Left colon (tissue), 2 donors: ENCODE measurements at places on chromosomes 5 and 9.
A peak's percentile ranks its signal among the peaks of the same experiment; 100 is the strongest.

DNA sequence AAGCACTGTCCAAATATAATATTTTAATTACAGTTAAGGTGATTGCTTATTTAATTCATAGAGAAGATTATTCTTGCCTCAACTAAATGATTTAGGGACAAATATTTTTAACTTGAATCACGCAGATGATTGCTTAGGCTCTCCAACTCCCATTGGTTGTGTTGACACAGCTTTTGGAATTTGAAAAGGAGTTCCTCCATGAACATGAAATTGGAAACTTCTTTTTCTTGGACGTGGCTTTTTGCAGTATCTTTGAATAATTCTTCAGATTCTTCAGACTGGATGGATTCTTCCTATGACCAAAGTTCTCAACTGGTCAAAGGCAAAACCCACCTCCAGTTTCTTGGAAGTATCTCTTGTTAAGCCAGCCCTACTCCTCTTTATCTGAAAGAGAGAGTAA lies 456.4 kb upstream of the KLF4 start:
- DNase-seq = no peak

DNA sequence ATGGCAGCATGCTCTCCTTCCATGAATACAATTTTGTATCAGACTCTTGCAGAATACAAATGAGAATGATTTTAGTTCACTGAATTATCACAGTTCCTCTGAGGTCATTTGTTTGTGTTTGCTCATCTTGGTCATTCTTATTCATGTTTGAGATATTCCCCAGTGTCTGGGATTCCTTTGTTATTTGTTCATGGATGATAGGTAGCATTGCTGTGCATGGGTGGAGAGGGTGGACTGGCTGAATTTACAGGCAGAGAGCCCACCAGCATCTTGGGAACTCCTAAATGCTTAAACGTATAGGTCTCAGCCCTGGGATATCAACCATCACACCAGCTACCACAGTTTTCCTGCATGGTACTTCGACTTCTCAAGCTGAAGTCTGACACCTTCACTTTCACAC lies 459.8 kb downstream of the CCDC171 start:
- DNase-seq = no peak

GRCh38 chr5:39616131-39616530 lies 191.4 kb upstream of the DAB2 start:
- DNase-seq = peak; percentile 64

- no peak for DNase-seq
Observed at GRCh38 chr5:2575292-2575691, 176.2 kb downstream of the IRX2 start.

DNA sequence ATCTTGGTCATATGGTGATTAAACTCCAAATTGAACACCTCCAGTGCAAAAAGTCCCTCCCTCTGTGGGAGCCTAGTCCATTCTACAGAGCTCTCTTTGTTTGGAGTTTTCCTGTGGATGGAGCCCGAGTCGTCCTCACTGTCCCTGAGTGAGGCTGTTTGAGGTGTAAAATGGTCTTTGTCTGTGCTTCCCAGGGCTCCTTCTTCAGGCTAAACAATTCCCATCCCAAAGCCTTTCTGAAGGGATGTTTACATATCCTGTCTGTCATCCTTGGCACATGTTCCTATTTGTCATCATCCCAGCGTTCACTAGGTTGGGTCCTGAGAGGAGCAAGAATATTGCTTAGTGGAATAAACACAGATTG lies 68.9 kb downstream of the COL27A1 start:
- DNase-seq = no peak
